ENCODE measurements at places on chromosomes 6 and 20. TPM values are rescaled to one million over a fixed set of nuclear protein-coding genes. Genes with fewer than 3 reads are reported as not detected.

DNA sequence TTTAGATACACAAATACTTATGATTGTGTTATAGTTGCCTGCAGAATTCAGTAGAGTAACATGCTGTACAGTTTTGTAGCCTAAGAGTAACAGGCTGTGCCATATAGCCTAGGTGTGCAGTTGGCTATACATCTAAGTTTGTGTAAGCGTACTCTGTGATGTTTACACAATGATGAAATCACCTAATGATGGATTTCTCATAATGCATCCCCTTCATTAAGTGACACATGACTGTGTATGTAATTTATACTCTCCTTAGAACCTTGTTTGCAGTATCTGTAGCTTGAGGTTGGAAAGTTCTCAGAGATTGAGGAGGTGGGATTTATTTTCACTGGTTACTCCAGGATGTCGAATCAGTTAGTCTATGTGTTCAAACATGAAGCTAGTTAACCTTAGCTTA lies 67.0 kb upstream of the TMEM30A start:
- no peak overlapping the region for H3K27ac ChIP-seq
- no peaks in the 10 kb centered on the region for H3K36me3 ChIP-seq
- no peak overlapping the region for H3K4me3 ChIP-seq

DNA sequence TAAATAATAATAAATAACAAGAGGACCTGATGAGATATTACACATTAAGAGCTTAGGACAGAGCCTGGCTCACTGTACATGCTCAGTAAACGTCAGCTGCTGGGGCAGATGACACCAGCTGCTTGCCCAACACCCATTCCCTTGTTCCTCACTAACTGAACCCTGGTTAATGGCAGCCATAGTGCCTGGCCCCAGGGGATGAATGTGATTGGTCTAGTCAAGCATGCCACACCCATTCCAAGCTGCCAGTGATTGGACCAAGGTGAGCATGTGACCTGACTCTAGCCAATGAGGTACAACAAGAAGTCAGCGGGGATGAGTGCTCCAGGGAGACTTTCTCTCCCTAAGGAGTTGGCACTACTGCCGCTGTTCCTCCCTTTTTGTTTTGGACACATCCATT lies 85.1 kb upstream of the PTPN1 start:
- H3K4me1 ChIP-seq: peaks cover 12% of the 10 kb centered on the region
- H3K27me3 ChIP-seq: no peaks in the 10 kb centered on the region
- H3K36me3 ChIP-seq: no peaks in the 10 kb centered on the region

- DNase-seq: no peak
- H3K4me1 ChIP-seq: no peaks in the 10 kb centered on the region
- no peak overlapping the region for H3K4me3 ChIP-seq
- no peaks in the 10 kb centered on the region for H3K27me3 ChIP-seq
- H3K36me3 ChIP-seq: no peaks in the 10 kb centered on the region
Measured at GRCh38 chr6:130879826-130880225, 52.6 kb downstream of the SMLR1 start.

DNA sequence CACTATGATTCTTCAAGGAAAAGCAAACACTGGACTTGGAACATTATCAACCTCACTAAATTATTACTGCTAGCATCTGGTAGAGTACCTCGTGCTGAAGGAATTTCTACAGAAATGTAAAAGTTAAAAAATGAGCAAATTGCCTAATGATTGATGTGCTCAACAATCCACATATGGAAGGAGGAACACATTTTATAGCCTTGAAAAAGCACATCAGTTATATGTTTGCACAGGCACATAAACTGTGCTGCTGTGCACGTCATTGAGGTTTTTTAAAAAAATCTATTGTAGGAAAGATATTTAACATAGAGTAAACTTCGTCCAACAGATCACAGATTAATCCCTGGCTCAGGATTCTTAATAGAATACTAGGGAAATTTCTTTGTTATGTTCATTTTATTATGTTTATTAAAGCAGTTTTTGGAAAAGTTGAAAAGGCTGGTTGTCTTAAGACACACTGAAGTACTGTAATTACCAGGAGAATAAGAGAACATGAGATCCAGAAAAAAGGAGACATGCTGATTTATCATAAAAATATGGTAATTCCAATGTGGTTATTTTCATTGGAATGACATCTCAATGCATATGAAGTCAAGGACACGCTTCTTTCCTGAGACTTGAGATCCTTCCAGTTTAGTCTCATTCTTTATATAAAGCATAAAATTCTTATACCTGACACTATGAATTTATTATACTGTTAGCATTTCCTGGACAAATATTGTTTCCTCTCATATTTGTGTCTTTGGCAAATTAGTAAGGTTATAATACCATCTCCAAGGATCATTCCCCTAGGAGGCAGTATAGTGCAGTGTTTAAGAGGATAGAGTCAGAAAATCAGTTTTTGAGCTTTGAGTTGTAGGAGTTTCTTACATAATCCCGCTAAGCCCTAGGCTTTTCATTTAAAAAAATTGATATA lies 511.1 kb downstream of the TENT5A start:
- H3K27me3 ChIP-seq: no peaks in the 10 kb centered on the region
- DNase-seq: no peak

DNA sequence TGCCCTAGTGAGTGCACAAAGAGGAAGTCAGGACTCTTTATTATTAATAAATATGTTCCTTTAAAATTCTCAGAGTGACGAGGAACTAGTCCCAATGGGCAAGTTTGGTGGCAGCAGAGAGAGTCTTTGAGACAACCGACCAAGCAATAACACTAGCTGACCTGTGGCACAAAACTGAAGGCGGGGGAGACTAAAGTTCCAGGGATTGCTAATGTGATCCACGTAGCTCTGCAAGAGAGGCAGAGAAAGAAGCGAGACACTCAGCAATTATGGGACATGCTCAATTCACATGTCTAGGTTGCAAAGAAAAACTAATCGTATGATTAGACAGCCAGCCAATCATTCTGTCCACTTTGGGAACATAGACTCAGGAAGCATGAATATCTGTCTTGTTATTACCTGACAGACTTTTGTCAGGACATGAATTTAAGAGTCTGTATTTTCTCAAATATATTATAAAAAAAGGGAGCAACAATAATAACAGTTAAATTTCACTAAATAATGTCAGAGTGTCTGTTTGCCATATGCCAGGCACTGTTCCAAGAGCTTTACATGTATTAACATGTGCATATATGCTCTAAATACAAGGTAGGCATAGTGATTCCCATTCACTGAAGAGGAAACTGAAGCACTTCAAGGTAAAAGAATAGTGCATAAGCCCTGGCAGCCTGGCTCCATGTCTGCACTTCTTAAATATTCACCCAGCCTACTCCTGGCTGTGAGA lies 81.0 kb downstream of the COL9A1 start:
- peaks cover 4% of the 10 kb centered on the region for H3K27me3 ChIP-seq
- H3K4me3 ChIP-seq: no peak overlapping the region
- H3K4me1 ChIP-seq: no peaks in the 10 kb centered on the region
- H3K36me3 ChIP-seq: no peaks in the 10 kb centered on the region
- H3K27ac ChIP-seq: no peak overlapping the region

- H3K4me1 ChIP-seq: peaks cover 23% of the 10 kb centered on the region
- no peak for DNase-seq
- H3K36me3 ChIP-seq: no peaks in the 10 kb centered on the region
Measured at GRCh38 chr6:134741200-134741536, 208.7 kb downstream of the ALDH8A1 start.

Gene HLA-DQA2
- 0.37 TPM for total RNA-seq

Gene NMBR
- total RNA-seq: not detected

Gene MACROD2
- 21.3 TPM for total RNA-seq

Gene PNPLA1
- not detected for total RNA-seq

Gene PPP1R16B
- total RNA-seq: 5.4 TPM

Measured in left lung (tissue), 14 donors.